HS-5 (cell line): ENCODE measurements at places on chromosomes 13 and 19.

- no peak for DNase-seq
Observed at GRCh38 chr13:52744842-52745375, 5.3 kb upstream of the CNMD start.

DNA sequence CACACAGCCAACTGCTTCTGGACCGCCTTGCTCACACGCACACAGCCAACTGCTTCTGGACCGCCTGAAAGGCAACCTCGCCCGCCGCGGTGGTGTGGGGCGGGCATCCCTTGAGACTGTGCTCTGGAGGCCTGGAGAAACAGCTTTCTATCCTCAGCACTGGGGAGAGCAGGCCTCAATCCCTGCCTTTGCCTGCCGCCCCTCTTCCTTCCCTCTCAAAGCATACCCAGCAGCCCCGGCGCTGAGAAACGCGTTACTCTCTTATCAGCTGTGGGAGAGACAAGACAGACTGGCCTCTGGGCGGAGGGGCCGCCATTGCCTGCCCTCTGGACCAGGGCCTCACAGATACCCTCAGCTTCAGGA, 2.9 kb downstream of the LIPE start:
- no peak for DNase-seq

- DNase-seq, result no peak
Observed at GRCh38 chr19:55452749-55453346, 8.6 kb downstream of the ISOC2 start.

DNA sequence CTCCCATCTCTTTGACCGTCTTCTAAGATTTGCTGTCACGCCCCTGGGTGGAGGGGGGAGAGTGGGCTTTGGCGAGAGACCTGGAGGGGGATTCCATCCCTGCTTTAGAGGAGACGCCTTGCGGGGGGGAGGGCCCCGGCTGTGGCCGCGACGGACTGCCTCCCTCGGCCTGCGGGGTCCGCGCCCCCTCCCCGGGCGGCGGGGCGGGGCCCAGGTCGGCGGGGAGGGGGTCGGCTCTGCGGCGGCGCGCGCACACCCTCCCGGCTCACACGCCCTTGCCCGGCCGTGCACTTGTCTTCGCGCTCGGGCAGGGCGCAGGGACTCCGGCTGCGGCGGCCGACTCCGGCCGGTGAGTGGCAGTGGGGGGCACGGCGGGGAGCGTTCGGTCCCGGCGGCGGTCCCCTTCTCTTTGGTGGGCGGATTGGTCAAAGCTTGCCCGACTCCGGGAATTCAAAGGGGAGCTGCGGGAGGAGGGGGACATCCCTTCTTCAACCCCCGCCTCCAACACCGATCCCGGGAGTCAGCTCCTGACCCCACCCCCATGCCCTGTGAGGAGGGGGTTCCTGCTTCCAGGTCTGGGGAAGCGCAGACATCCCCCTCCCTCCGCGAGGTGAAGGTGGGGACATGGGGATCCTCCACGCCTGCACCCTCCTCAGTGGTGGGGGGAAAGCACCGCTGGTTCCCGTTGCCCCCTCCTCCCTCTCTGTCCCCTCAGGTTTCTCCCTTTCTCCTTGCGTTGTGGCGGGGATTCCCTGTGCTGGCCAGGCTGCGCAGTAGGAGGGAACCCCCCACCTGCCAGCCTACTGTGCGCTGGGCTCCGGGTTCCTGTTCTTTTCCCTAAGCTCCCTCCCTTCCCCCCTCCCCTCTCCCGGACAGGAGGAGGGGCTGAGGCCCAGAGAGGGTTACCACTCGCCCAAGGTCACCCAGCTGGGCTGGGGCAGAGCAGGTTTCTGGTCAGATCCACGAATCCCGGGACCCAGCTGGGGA, 14.6 kb upstream of the KCNN1 start:
- no peak for DNase-seq

GRCh38 chr13:20057963-20058362, 99.4 kb downstream of the ZMYM2 start:
- no peak for DNase-seq

DNA sequence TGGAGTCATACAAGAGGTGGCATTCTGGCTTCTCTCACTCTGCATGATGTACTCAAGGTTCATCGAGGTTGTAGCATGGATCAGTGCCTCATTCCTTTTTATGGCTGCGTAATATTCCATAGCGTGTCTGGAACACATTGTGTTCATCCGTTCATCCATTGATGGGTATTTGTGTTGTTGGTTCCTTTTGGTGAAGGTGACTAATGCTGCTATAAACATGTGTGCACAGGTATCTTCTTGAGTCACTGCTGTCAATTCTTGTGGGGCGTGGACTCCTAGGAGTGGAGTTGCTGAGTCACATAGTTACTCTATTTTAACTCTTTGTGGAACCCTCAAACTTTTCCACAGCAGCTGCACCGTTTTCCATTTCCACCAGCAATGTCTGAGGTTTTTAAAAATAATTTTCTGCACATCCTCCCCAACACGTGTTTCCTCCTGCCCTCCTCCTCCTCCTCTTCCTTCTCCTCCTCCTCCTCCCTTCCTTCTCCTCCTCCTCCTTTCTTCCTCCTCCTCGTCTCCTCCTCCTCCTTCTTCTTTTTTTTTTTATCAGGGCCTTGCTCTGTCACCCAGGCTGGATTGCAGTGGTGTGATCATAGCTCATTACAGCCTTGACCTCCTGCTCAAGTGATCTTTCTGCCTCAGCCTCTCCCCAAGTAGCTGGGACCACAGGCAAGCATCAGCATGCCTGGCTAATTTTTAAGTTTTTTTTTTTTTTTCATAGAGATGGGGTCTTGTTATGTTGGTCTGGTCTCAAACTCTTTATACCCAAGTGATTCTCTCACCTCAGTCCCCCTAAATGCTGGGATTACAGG, 2.0 kb upstream of the TMEM221 start:
- no peak for DNase-seq

- DNase-seq, result no peak
Observed at GRCh38 chr13:112968910-112969691, at the start of gene MCF2L. MCF2L (plus strand) TSS chr13:112969214; CDS start chr13:112969380, 166 bp downstream.
